Activated naive CD4-positive, alpha-beta T cell (primary cell): ENCODE measurements at places on chromosomes 7 and 10.

- DNase-seq = no peak
Measured at GRCh38 chr7:66747881-66748511, 7.5 kb downstream of the RABGEF1 start.

DNA sequence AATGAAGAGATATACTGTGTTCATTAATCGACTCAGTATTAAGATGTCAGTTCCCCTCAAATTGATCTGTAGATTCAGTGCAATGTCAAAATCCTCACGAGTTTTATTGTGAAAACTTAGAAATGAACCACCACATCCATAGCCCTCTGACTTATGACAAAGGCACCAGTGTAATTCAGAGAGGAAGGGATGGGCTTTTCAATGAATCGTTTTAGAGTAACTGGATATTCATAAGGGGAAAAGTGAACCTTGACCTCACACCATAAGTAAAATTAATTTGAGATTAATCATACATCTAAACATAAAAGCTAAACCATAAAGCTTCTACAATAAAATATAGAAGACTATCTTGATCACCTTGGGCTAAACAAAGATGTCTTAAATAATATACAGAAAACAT is 128.1 kb downstream of the ELFN1 start:
- DNase-seq = no peak

DNA sequence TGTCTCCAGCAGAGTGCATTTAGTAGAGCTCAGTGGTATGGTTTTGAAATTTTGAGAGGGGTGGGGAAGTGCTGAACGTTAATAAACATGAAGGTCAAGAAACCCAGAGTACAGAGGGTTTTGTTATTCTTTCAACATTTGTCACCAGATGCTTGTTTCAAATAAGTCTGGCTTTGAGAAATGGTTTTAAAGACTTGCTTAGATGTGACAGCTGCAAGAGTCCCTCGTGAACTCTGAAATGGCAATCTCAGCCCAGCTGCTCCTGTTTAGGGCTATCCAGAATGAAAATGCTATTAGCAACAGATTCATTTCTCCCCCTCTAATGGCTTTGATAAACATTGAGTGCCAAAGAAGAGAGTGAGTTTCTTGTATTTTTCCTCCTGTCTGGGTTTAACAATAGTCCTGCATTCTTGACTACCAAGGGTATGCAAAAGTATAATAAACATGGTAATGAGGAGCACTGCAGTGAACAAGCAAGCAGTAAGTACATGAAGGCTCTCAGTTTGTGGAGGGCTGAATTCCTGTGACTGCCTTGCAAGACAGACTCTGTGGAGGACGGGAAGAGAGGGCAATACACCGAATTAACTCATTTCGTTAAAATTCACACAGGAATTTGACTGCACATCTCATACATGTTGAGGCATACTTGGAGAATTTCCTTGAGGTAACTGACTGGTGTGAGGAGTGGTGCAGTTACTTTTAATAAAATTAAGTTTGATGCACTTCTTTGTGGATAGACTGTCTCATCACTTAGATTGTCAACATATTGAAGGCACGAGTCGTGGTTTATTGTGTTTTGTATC is 490.9 kb downstream of the REEP3 start:
- DNase-seq = no peak

- no peak for DNase-seq
Measured at GRCh38 chr10:73225518-73225917, 21.5 kb downstream of the DNAJC9 start.

DNA sequence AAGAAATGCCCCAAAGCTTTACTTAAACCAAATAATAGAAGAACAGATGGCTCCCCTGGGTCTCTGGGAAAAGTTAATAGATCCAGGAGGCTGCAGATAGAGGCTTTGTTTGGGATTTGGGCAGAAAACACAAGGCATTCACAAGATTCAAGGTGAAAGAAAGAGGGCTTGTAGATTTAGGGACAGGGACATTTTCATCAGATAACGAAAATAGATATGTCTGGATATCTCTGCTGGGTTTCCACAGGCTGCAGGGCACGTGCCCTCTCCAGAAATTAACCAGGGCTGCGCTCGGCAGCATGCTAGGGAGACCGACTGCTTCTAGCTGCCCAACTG is 14.9 kb downstream of the CARD11 start:
- DNase-seq = no peak

DNA sequence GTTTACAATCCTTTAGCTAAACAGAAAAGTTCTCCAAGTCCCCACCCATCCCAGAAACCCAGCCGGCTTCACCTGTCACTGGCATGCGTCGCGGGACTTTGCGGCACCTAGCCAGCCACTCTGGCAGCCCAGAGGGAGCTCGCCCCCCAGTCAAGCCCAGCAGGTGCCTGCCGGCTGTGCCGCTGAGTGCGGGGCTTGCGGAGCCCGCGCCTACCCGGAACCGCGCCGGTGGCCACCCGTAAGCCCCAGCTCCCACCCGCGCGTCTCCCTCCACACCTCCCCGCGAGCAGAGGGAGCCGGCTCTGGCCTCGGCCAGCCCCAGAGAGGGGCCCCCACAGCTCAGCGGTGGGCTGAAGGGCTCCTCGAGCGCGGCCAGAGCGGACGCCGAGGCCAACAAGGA is 446.1 kb downstream of the GRM8 start:
- no peak for DNase-seq
